ENCODE measurements at places on chromosomes 11 and 22. TPM values are rescaled to one million over a fixed set of nuclear protein-coding genes. Genes with fewer than 3 reads are reported as not detected.

Gene OR8G5
- total RNA-seq = 1.1 TPM

Gene C11orf86
- not detected for total RNA-seq

Gene GNAZ
- 2.1 TPM for total RNA-seq

Gene IL10RA
- 2.2 TPM for total RNA-seq

Gene OMP
- total RNA-seq = not detected

Gene SLC29A2
- total RNA-seq = 6.0 TPM

Gene DUSP8
- total RNA-seq = 0.15 TPM

Gene MOGAT2
- not detected for total RNA-seq

Gene MS4A3
- not detected for total RNA-seq

Gene MMP13
- 0.24 TPM for total RNA-seq

Gene BTG4
- total RNA-seq = not detected

Gene EHF
- total RNA-seq = 0.68 TPM

Gene TPH1
- total RNA-seq = 1.5 TPM

Gene SERHL2
- 0.98 TPM for total RNA-seq

Gene RAG2
- total RNA-seq = not detected

Gene PHOX2A
- total RNA-seq = not detected

Gene CCDC87
- 0.11 TPM for total RNA-seq

Gene TRIM29
- 2.1 TPM for total RNA-seq
